ENCODE measurements at places on chromosomes 1 and 21.

DNA sequence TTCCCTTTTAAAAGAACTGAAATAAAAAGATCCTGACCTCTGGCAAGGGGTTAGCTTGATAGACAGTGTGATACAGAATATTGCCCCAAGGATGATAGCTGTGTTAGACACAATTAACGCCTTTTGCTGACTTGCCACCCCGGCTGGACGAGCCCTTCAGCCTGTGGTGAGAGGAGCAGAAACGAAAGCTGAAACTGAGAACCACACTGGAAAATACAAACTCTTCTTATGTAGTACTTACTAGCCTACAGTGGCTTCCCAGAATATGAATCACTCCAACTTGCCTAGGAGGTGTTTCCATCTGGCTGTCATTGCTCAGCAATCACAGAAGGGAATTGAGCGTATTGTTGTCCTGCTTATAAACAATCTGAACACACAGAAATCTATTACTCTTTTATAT, 22.9 kb downstream of the SAMSN1 start:
- peak; percentile 23 for DNase-seq

DNA sequence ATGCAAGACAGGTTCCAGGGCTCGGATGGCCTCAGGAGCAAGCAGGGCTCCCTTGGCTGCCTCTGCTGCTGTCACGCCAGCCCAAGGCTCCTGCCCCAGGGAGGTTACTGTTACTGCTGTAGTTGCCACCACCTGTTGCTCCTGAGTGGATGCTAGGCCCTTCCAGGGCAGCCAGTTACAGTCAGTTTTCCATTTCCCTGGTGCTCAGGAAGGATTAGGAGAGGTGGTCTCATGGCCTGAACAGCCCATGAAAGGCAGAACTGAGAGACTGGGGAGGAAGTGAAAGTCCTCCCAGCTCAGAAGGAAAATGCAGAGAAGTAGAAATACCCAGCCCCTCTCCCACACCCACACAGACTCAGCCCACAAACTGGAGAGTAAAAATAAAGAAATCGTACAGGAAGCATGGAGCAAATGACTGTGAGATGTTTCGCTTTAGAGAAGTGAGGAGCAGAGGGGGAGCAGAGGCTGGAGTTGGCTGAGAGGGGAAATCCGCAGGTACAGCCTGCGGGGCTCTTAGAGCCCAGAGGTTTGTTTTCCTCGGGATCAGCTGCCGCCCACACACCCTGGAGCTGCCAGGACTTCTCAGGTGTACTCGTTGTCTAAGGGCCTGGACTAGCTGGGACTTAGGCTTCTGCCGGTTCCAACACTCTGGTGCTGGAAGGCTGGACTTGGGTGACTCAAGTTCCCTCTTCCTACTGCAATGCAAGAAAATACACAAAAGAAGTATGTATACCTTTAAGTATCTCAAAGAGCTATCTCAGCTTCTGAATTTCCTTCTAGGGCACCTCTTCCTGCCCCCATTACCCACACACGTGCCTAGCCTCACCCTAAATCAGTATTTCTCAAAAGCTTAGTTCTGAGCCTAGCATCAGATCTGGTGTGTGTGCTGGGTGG, 2.3 kb downstream of the IL6R start:
- DNase-seq = peak; percentile 40

GRCh38 chr1:187527346-187527745, 698.6 kb downstream of the PLA2G4A start:
- no peak for DNase-seq

DNA sequence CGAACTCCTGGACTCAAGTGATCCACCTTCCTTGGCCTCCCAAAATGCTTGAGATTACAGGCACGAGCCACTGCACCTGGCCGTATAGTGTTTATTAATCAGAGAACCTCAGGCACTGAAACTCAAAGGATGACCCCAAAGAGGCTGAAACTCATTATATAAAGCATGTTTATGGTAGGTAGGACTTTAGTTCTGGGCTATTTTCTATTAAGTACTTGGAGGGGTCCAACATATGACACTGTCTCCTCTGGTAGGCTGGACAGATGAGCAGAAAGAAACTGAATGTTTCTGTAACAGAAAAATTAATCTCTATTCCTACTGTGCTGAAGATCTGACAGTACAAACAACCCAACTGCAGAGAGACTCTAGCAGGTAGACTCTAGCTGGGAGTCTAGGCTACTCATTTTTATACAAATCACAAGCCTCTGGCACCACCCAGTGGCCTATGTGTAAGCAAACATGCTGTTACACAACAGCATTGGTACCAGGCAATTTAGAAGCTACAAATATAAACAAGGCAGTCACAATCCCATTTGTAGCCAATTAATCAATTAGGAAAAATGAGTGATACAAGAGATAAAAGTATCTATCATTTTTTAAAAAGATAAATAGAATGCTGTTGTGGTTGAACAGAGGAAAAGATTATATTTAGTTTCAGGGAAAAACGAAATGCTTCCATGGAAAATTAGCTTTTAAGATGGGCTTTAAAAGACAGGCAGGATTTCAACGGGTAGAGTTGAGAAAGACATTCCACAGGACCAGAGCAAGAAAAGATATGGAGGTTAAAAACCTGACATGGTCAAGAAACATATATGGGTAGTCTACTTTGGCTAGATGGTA, 10.4 kb downstream of the DCAF8 start:
- DNase-seq = peak; percentile 44

DNA sequence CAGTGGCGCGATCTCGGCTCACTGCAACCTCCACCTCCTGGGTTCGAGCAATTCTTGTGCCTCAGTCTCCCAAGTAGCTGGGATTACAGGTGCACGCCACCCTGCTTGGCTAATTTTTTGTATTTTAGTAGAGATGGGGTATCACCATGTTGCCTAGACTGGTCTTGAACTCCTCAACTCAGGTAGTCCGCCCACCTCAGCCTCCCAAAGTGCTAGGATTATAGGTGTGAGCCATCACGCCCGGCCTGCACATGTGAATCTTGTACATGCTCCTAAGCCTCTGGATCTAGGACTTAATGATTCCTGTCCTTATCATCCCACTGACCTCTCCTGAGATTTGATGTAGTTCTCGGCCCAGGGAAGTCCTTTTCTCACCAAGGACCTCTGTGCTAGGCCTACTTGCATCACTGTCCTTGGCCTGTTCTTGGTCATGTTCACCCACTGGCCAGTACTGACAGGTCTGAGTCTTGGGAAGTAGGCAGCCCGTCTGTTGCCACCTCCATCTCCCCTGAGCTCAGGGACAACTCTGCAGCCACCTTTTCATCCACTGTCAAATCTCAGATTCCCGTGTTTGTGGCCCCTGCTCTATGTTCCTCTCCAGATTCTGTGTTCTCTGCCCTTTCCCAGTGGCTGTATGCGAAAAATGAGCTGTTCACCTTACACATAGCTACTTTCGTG, 9.4 kb downstream of the HYI start:
- no peak for DNase-seq

DNA sequence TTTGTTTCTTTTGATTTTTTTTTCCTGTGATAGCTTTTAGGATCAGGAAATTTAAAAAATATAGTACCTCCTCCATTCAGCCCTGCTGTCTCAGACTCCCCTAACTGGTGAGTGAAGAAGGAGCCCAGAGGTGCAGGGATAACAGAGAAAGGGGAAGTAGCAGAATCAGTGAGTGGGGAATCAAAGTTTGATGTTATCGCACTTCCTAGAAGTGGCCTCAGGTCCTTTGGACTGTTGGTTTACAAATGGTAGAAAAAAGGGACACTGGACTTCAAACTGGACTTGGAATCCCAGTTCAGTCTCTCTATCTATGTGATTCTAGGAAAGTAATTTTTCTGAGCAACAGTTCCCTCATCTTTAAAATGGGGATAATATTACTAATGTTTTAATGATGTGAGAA, 99.5 kb downstream of the FGGY start:
- no peak for DNase-seq

GRCh38 chr1:53634571-53634979, 104.4 kb downstream of the GLIS1 start:
- no peak for DNase-seq

DNA sequence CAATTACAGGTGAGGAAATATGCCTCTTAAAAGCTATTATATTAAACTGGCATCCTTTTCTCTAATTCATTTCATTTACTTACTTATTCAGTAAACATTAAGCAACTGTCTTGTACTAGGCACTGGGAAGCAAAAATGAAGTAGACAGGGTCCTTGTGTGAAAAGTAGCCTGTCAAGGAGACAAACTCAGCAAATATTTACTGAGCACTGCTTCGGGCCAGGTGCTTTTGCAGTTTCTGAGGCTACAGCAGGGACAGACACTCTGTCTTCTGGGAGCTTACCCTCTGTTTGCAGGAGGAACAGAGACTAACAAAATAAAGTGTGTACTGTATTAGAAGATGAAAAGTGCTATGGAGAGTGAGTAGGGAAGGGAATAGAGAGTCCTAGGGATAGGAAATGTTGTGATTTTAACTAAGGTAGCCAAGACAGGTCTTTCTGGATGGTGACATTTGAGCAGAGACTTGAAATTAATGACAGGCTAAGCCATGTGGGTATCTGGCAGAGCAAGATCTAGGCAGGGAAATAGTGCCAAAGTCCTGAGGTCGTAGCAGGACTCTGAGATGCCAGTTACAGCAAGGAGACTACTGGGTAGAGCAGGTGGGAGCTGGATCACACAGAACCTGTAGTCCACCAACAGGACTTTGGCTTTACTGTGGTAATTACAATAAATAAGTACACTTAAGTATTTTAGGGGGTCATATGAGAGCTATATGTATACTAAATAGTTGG, 133.0 kb downstream of the ITSN1 start:
- DNase-seq = no peak

- DNase-seq = no peak
These were observed 14.9 kb downstream of the STX12 start for GRCh38 chr1:27787895-27788294.

- DNase-seq = no peak
These were observed 302.6 kb downstream of the CAMTA1 start for GRCh38 chr1:7087888-7088287.

DNA sequence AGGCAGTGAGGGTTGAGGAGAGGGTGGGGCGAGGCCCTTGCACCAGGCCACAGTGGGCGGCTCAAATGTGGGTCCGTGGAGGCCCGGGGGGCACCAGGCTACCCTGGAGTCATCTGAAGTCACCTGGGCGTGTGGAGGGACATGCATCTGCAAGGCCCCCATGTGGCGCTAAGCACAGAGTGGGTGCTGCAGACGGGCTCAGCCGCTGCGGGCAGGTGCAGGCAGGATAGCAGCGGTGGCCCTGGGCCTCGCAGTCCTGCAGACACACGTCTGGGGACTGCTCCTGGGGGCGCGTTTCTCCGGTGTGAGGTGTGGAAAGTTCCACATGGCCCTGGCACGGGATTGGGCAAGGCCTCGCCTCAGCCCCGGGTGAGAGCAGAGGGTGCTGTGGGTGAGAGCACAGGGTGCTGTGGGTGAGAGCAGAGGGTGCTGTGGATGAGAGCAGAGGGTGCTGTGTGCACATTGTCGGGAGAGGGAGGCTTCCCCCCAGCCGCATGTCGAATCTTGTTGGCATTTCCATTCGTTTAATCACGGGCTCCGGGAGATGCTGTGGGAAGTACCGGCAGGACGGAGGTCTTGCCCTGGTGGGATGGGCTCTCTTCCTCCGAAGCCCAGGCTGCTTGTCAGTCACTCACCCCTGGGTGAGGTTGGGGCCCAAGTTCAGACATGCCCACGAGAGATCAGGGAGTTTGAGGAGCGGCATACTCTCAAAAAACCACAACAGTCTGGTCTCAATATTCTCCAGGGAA, 46.5 kb downstream of the TP73 start:
- DNase-seq = no peak

GRCh38 chr21:25708467-25709065, 26.1 kb downstream of the ATP5PF start:
- DNase-seq = peak; percentile 39

- no peak for DNase-seq
These were observed 656 bp downstream of the KNCN start for GRCh38 chr1:46550751-46551231.

GRCh38 chr1:226868726-226869125, 1.7 kb upstream of the PSEN2 start:
- DNase-seq = no peak

- no peak for DNase-seq
These were observed 5.8 kb downstream of the TRIM58 start for GRCh38 chr1:247862756-247863155.

- DNase-seq = no peak
These were observed 283.5 kb upstream of the ADAMTS5 start for GRCh38 chr21:27250366-27250765.

DNA sequence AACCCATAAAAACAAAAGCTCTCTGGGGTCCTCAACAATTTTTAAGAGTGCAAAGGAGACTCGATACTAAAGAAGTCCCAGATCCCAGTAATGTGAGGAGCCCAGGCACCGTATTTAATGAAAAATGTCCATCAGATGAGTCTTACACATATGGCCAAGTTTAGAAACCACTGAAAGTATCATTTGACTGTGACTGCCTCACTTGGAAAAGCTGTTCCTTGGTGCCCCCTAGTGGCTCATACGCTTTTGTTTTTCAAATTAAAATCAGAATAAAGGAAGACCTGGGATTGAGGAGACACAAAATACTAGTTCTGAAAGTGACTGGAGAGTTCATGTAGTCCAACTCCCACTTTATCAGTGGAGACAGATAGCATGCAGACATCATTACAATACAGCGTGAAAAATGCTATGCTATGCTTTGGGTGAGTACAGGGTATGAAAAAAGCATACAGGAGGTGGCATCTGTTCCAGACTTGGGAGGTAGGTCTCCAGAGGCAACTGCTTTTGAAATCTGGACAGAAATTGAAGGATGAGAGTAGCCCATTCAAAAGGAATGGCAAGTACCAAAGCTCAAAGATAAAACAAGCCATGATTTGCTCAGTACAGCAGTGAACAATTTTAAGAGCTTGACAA, 33.8 kb downstream of the GDAP2 start:
- peak; percentile 44 for DNase-seq

DNA sequence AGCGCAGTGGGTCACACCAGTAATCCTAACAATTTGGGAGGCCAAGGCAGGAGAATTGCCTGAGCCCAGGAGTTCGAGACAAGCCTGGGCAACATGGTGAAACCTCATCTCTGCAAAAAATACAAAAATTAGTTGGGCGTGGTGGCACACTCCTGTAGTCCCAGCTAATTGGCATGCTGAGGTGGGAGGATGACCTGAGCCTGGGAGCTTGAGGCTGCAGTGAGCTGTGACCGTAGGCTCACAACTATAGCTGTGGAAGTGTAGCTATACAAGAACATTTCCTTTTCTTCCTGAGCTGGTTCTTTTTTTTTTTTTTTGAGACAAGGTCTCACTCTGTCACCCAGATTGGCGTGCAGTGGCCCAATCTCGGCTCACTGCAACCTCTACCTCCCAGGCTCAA, 19.1 kb upstream of the ZNF697 start:
- DNase-seq = no peak

DNA sequence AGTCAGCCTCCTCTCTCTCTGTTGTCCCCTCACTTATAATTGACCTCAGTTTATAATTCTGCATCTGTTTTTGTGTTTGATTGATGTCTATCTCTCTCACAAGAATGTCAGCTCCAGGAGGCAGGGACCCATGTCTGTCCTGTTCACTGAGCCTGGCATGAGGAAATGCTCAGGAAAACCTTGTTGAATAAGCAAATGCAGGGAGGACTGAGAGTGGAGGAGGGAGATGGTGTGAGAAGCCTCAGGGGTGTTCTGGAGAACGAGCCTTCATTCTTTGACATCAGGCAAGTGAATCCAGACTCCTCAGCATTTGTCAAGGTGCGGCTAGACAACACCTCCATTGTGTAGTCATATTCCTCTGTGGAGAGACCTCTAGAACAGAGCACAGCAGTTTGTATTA, 45.5 kb downstream of the MAN1C1 start:
- DNase-seq = no peak

GRCh38 chr1:23865543-23865930, 2.6 kb downstream of the FUCA1 start:
- no peak for DNase-seq
